Activated naive CD8-positive, alpha-beta T cell treated with anti-CD3 and anti-CD28 coated beads, Interleukin-2, amount 10 ng/mL, durations not matched to agents 7 days and 5 days (primary cell): ENCODE measurements at places on chromosomes 1 and 21.
A peak's percentile ranks its signal among the peaks of the same experiment; 100 is the strongest.

DNA sequence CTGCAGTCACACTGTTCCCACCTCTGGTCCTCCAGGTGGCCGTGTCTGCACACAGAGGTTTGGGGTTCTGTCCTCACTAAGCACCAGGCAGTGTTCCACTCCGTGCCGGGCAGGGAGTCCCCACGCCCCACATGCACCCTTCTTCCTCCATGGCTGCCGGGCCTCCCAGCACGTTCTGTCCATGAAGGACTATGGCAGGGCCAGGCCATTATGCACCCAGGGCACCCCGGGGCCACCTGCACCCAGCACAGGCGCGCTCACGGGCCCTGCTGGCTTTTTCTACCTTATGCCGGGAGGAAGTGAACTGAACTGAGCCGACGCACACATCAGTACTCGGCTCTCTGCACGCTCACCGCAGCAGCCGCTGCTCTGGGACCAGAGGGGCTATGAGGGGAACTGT is 10.3 kb downstream of the PANK4 start:
- H3K4me1 ChIP-seq, result no peaks in the 10 kb centered on the region
- no peak overlapping the region for H3K27ac ChIP-seq
- H3K4me3 ChIP-seq, result no peak overlapping the region
- DNase-seq, result no peak
- peaks cover 7% of the 10 kb centered on the region for H3K36me3 ChIP-seq
- H3K27me3 ChIP-seq, result no peaks in the 10 kb centered on the region

- H3K4me3 ChIP-seq, result no peak overlapping the region
- no peak for DNase-seq
Observed at GRCh38 chr1:18282851-18283600, 175.4 kb downstream of the IGSF21 start.

- peaks cover 2% of the 10 kb centered on the region for H3K36me3 ChIP-seq
- no peak overlapping the region for H3K4me3 ChIP-seq
Observed at GRCh38 chr1:244353551-244354091, 98.1 kb downstream of the ADSS2 start.

- no peak overlapping the region for H3K27ac ChIP-seq
- H3K4me1 ChIP-seq, result peaks cover 43% of the 10 kb centered on the region
- no peak overlapping the region for H3K4me3 ChIP-seq
- no peak for DNase-seq
Observed at GRCh38 chr1:101183388-101183699, 53.5 kb upstream of the S1PR1 start.

DNA sequence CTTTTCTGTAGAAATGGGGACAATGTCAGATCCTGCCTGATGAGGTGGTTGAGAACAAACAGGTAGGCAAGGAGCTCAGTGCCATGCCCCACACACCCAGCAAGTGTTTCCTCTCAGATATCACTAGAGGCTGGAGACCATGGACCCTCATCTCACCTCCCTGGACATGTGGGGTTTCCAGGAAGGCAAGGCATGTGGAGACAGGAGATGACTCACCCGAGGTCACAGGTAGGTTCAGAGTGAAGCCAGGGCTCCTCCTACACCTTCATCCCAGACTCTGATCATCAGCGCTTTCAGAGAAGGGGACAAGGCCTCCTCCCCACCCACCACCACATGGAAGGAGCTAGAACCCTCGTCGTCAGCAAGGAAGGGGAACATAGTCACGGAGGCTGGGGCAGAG is 69.2 kb downstream of the MATN1 start:
- peak overlapping the region; percentile 71 for H3K27ac ChIP-seq
- peaks cover 7% of the 10 kb centered on the region for H3K4me1 ChIP-seq
- no peak for DNase-seq
- peaks cover 4% of the 10 kb centered on the region for H3K27me3 ChIP-seq
- no peak overlapping the region for H3K4me3 ChIP-seq

DNA sequence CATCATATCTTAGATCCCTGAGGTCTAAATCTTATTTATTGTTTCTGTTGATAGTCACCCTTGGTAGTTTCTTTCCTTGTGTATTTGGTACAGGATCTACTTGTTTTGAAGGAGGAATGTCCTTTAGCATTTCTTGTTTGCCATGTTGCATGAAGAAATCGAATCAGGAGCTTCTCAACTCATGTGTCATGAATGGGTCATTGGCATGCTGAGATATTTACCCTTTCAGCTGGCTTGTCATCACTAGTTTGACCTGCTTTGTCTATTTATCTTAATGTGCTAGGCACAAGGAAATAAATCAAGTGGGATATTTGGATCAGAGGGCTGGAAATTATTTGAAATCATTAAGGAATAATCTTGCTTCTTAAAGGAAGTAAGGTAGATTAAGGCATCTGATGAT is 23.8 kb downstream of the THEM4 start:
- peaks cover 5% of the 10 kb centered on the region for H3K4me1 ChIP-seq
- no peak overlapping the region for H3K27ac ChIP-seq
- DNase-seq, result no peak
- H3K27me3 ChIP-seq, result no peaks in the 10 kb centered on the region

DNA sequence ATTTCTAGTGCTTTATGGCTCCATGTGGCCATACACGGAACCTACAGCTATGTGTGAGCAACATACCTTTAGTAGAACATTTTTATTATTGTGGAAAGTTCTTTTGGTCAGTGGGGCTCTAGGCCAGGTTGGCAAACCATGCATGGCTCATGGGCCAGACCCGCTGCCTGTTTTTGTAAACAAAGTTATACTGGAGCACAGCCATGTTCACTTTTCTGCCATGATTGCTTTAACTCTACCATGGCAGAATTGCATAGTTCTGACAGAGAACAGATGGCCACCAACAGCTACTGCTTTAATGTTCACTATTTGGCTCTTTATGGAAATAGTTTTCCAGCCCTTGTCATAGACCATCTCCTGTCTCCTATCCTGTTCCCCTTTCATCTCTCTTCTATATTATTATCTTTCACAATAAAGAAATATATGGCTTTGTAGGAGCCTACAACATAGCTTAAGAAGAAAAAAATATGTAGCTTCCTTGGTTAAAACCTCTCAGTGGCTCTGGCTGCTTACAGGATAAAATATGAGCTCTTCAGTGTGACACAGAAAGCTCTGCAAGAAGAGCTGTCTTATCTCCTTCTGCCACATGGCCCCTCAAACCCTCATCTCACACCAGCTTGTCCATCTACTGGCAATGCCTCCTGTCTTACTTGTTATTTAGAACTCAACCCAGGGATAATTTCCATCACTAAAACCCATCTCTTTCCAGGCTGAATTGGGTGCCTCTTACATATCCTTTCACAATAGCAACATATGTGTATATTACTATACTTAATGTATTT is 54.6 kb upstream of the RWDD3 start:
- H3K36me3 ChIP-seq, result no peaks in the 10 kb centered on the region
- H3K4me1 ChIP-seq, result no peaks in the 10 kb centered on the region
- peaks cover 15% of the 10 kb centered on the region for H3K27me3 ChIP-seq
- no peak overlapping the region for H3K4me3 ChIP-seq
- DNase-seq, result no peak

GRCh38 chr1:1374929-1375662 is at the start of gene AURKAIP1:
Gene AURKAIP1, minus strand, starts transcription at chr1:1375207. Its CDS starts 451 bp downstream, at chr1:1374756.
- no peaks in the 10 kb centered on the region for H3K27me3 ChIP-seq
- peak; percentile 89 for DNase-seq
- peak within 1 kb of the TSS; percentile 95 for H3K27ac ChIP-seq
- peak within 1 kb of the TSS; percentile 91 for H3K4me3 ChIP-seq

GRCh38 chr1:175390081-175390481 is 197.5 kb upstream of the KIAA0040 start:
- no peak overlapping the region for H3K27ac ChIP-seq
- no peak overlapping the region for H3K4me3 ChIP-seq
- no peaks in the 10 kb centered on the region for H3K36me3 ChIP-seq
- DNase-seq, result no peak
- H3K27me3 ChIP-seq, result peaks cover 7% of the 10 kb centered on the region

DNA sequence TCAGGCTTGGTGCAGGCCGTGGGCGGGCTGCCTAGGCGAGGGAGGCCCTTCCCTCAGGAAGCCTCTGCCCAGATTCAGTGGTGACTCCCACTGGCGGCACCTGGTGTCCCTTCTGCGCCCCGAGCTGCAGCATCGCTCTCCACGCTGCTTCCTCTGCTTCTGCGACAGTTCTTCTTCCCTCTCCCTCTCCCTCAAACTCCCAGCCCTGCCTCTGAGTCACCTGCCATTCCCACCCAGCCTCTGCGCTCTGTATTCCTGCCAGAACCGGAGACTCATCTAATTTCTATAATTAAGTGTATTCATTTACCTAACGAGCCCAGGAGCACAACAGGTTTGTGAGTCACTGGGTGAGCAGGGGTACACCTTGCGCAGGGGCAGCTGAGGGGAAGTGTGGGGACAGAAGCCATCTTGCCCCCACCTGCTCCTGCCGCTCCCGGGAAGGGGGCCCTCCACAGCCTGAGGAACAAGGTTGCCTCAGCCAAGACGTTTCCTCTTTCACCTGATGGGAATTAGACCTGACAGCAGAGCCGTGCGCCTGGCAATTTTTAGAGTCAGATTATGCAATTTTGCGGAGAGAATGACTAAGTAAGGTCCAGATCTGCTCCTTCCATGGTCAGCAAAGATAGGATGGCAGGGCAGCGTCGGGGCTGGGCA is 19.4 kb downstream of the KCNC4 start:
- H3K4me3 ChIP-seq, result no peak overlapping the region
- H3K27ac ChIP-seq, result no peak overlapping the region
- H3K36me3 ChIP-seq, result no peaks in the 10 kb centered on the region
- no peak for DNase-seq
